ENCODE measurements at places on chromosomes 2 and 18.

DNA sequence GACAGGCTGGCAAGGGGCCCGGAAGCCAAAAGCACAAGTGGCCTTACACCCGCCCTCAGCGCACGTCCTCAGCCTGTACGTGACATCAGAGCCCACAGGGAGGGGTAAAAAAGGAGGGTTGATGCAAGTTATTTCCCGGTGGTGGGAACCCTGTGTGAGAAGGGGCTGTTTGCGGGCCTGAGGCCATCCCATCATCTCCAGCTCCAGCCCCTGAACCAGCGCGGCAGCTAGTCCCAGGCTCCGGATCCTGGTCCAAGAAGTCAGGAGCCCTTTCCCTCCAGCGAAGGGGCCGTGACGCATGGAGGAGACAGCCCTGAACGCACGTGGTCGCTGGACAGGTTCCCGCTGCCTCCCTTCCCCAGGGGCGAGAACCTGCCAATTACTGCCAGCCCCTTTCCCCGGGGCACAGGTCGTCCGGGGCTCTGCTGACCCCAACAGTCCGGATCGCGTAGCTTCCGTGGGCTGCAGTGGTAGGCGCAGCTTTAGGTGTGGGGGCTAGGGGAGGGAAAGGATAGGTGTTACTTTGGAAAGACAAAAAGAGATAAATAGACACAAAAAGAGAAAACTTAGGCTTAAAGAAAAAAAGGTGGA lies 1.3 kb upstream of the LRP2 start:
- peak; percentile 13 for DNase-seq

DNA sequence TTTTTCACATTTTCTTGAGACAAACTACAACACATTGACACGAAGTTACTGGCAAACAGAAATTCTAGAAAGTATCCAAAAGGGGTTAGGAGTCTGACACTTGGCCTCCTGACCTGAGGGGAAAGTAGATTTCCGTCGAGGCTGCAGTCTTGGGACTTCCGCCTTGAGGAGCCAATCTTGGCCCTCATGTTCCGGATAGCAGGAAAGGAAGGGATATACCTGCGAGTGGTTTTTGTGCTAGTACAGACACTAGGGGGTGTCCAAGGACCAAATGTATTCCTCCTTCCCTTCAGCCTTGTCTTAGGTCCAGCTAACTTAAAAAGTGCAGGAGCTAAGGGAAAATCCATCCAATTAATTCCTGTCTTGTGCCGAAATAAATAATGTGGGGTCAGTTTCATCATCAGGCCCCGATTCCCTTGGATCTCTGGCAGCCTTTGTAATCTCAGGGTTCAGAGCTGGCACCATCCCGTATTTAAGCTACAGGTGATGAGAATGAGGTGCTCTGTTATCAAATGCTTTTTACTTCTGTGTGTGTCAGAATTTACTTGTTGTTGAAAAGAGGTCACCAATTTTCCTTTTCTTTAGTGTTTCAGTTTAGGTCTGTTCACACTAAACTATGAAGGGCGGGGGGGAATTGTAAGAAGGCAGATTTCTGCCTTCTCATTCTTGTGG lies 330.2 kb upstream of the FANCL start:
- peak; percentile 77 for DNase-seq

GRCh38 chr18:79102886-79103285 lies 33.7 kb downstream of the ATP9B start:
- DNase-seq: no peak

- DNase-seq: no peak
Measured at GRCh38 chr2:97747716-97748115, 34.3 kb downstream of the ZAP70 start.

DNA sequence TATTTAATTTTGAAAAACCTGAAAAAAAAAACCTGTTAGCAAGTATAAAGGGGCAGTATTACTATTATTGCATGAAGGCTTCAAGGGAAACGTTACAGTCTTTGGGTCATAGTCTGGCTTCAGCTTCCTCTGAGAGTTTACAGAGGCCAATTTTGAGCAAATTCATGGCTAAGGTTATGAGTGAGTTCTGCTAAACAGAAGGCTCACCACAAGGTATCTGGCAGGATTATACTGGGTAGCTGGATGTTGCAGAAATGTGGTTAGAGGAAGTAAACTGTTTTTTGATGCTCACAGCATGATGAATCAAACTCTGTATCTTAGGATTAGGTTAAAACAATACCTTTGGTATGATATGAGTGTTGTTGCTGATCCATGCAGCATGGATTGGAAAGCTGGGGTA lies 9.3 kb downstream of the MRPL19 start:
- DNase-seq: no peak

DNA sequence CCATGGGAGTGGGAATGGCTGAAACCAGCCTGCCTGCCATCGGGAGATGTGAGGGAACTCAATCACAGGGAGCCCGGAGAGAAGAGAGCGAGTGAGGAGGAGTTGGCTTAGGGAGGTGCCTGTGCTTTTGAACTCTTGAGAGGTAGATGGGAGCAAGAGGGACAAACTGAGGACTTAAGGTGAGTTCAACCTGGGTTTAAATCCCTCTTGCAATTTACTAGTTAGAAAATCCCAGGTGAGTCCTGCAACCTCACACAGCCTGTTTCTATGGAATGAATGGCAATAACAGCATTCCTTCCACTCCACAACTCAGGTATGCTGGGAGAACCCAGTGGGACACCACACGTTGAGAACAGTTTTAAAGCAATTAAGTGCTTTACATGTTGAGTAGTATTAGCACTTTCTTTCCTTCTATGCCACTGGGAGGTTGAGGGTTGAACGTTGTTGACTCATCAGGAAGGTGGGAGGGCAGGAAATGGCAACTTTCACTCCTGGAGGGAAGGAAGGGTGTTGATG lies 57.3 kb downstream of the VIT start:
- DNase-seq: peak; percentile 16

DNA sequence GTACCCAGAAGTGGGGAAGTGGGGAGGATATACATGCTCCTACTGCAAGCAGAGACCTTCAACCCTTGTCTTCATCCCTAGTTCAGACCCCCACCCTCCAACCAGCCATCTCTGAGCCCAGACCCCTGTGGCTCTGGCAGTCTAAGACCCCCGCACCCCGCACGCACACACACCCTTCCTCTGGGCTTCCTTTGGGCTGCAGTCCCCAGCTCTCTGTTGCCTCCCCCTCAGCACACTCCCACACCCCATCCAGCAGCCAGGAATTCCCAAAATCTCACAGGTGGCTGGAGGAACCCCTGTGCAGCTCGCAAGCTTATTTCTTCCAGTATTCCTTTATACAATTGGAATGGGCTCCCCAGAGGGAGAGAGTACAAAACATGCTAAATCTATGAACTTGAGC lies 13.9 kb upstream of the GYPC start:
- DNase-seq: no peak

DNA sequence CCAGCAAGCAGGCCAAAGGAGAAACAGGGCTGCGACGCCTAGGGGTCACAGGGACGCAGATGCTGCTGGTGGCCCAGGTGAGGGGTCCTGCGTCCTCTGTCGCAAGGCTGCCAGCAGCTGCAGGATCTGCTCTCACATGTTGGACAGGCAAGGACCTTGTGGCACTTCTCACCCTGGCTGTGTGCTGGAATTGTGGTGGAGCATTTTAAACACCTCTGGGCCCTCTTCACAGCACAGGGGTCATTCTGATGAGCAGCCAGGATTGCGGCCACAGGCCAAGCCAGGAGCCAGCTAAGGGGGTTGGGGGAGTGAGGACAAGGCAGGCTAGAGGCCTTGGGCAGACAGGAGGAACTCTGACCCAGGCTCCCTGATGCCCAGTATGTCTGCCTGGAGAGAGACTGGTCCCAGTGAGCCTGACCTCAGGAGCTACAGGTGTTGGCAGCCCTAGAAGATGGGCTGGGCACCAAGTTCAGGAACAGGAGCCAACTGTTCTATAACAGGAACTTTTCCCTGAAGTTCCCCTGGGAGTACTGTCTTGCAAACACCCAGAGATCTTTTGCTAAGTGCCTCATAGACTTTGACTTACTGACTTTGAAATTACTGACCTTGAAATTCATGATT lies 40.2 kb downstream of the EFR3B start:
- DNase-seq: no peak
